ENCODE measurements at places on chromosomes 5 and 9.

- no peak for DNase-seq
These were observed 121.0 kb upstream of the GAS1 start for GRCh38 chr9:87068177-87068840.

- DNase-seq = no peak
These were observed 18.5 kb downstream of the SLC12A7 start for GRCh38 chr5:1093361-1093760.

- no peak for DNase-seq
These were observed 131.7 kb upstream of the GDNF start for GRCh38 chr5:37971483-37972024.

DNA sequence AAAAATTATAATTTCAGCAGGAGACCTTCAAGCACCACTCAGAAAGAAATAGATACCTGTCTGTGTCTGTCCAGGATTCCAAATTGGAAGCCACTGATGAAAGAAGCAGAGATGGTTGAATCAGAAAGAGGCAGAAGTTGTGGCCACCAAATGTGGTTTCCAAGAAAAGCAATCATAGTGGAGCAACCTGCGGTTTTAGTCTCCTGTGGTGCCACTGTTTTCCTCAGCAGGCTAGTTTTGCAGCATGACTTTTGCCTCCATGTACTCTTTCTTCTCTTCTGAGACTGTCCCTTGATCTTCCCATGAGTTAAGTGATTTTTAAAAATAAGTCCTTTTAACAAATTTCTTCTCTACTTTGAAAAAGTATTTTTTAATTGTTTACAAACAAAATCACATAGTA is 535.8 kb downstream of the CYLC2 start:
- DNase-seq = no peak

- no peak for DNase-seq
These were observed 72.3 kb downstream of the NIPSNAP3B start for GRCh38 chr9:104836235-104836634.

GRCh38 chr9:122228191-122228567 is 578 bp downstream of the LHX6 start:
- no peak for DNase-seq

DNA sequence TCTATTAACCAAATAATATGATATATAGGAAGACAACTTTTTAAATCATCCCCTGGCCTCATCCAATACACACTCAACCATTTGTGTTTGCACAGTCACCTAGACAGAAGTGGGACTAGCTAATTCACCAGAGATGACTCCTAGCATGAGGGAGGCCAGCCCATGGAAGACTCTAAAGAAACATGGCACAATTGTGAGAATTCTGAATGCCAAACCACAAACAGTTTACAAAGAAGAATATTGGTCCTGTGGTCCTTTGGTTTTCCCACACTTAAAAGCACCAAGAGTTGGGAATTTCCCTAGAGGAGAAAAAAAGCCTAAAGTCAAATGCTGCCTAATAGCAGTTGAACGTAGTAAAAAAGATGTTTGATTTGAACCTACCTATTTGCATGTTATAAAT is 609.9 kb downstream of the ACTL7B start:
- DNase-seq = no peak

DNA sequence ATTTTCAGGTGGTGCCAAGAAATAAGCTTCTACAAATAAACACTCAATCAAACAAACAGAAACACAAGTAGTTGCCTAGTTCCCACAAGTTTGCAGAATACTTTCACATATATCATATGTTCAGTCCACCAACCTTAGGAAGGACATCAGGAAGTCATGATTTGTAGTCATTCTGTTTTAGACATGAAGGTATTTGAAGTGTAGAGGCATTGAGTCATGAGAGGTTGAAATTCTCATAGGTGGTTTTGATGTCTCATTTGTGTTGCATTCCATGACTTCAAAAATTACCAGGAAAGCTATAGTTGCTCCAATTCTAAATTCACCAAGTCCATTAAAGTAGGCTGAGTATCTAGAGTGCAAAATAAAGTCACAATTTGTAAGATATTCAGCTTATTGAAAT is 159.0 kb downstream of the KCTD16 start:
- no peak for DNase-seq

DNA sequence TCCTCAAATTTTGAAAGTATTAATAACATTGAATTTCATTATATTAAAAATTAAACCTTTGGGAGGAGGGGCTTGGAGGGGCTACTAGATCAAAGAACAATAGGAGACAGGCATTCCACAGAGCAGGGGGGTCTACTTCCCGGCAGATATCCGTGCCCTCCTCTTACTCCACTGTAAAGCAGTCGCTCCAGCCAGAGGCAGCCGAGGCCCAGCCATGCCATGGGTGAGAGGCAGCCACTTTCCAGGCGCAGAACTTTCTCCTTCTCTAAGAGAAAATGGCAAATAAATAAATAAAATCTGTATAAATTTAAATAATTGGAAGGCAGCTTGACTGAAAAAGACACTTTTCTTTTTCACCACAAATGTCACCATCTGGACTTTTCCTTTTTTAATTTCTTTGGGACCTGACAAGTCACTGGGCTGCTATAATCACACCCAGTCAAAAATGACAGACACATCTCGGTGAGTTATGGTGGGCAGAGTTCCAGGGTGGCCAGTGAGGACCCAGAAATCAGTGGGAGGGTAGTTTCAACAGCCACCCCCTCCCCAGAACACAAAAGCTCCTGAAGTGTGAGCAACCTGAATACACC is 302.2 kb upstream of the SMARCA2 start:
- no peak for DNase-seq

- DNase-seq = no peak
These were observed 357.8 kb downstream of the ICE1 start for GRCh38 chr5:5780253-5780652.

GRCh38 chr5:6905423-6905822 is 192.2 kb downstream of the TENT4A start:
- no peak for DNase-seq
